Activated T-cell treated with anti-CD3 and anti-CD28 coated beads, Interleukin-2, amount 50 U/mL, for 1 hour (primary cell): ENCODE measurements at places on chromosomes 4 and X.

GRCh38 chrX:128848374-128848773 is 674.9 kb downstream of the SMARCA1 start:
- DNase-seq = no peak

- DNase-seq = no peak
These were observed 13.9 kb downstream of the ANAPC10 start for GRCh38 chr4:145083891-145084605.

DNA sequence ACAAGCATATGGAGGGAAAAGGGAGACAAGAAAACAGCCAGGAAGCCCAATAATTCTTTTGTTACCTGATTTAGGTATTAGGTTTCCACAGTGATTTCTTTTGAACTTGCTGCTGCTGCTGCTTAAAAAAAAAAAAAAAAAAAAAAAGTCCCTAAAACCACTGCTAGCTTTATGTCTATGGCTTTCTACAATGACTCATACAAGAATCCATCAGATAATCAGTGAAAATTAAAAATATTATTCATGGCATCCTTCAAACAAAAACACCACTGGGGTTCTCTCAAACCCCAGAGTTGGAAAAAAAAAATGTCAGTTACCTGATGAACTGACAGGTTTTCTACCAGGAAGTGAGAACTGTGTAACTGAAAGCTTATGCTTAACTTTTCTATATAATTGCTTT is 14.3 kb downstream of the EPHA5 start:
- DNase-seq = no peak

- DNase-seq = no peak
These were observed 36.9 kb upstream of the ADAD1 start for GRCh38 chr4:122341886-122342285.

DNA sequence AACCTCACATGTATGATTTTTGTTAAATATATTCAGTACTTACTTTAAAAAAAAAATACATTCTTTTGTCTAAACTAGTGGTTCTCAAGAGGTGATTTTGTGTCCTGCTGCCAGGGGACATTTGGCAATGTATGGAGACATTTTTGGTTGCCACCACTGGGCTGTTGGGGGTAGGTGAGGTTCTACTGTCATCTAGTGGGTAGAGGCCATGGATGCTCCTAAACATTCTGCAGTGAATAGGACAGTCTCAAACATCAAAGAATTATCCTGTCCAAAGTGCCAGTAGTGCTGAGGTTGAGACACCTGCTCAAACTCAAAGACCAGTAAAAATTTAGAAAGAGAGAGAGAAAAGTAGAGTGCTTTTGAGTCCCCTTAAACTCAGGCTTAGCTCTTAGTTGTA is 32.9 kb upstream of the PGM2 start:
- DNase-seq = no peak

DNA sequence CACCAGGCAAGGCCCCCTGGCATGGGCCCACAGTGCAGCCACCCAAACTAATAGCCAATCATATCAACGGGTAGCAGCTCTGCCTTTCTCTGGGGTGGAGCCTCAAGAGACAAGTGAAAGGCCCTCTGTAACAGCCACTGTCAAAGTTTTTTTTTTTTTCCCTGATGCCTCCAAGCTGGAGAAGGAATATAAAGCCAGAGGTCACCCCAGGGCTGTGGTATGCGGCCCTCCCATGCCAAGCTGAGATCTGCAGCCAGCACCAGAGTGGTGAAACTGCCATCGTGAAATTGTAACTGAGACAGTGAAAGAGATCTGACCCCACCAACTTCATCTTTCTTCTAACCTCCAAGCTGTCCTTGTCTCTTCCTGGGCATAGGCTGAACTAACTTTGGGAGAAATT is 407.0 kb downstream of the KLHL4 start:
- no peak for DNase-seq

- DNase-seq = no peak
These were observed 323.2 kb upstream of the PCDH7 start for GRCh38 chr4:30396772-30397475.

GRCh38 chr4:96260064-96260682 is 420.3 kb downstream of the PDHA2 start:
- DNase-seq = no peak

DNA sequence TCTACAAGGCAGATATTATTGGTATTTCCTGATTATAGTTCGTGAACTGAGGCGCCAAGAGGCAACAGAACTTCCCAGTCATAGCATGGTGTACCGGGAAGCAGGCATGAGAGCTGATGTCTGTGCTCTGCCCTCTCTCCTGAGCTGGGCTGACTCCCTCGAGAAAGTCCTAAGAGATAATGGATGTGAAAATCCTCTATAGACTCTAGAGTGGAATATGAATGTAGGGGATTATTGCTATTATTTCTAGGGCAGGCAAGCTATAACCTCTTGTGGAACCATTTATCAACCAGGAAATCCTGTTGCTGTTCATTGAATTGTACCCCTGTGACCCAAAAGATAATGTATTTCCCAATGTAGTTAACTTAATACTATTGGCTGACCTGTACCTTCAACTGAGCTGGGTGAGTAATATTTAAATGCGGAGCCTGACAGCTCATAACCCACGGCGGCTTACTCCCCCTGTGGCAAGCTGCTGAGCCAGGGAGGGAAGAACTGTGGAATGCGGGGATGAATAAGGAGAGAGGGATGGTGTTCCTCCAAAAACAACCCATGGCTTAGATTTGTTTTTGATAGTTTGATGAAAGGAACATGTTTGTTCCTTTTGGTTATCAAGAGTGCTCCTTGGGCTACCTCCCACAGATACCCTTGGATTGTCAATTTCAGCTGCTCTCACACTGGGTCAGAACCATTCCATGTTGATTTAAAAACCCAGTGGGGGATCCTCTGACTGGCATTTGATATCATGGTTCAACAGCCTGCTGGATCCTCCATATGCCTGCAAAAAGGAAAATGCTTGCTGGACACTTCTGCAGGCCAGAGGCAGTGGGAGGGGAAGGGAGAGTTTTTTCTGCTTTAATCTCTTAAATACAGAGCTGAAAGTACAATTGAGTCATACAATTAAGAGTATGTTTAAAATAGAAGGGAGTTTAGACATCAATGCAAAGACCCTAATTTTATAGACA is 339.0 kb upstream of the BOD1L1 start:
- DNase-seq = no peak

- no peak for DNase-seq
These were observed 30.3 kb downstream of the INPP4B start for GRCh38 chr4:142815834-142816233.

- DNase-seq = no peak
These were observed 84.6 kb downstream of the SYNPO2 start for GRCh38 chr4:118973295-118973694.

DNA sequence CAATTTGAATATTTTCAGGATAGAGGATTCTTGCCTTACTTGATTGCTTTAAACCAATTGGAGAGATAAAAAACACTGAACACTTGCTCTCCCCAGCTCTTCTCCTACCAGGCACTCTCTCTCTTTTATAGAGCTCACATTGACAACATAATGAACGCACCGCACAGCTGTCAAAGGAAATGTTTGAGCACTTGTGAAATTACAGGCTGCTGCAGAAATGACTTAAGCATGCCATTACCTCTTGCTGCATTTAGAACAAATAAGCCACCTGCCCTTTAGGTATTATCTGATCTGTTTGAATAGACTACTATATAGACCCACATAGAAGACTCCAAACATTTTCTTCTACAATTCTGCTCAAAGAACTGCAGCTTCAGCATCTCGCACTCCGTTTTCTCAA is 227.7 kb downstream of the C4orf33 start:
- no peak for DNase-seq

- DNase-seq = no peak
These were observed 222 bp downstream of the SMAD1 start for GRCh38 chr4:145481942-145482208.

- no peak for DNase-seq
These were observed 133.0 kb upstream of the RASGEF1B start for GRCh38 chr4:81604683-81605218.

DNA sequence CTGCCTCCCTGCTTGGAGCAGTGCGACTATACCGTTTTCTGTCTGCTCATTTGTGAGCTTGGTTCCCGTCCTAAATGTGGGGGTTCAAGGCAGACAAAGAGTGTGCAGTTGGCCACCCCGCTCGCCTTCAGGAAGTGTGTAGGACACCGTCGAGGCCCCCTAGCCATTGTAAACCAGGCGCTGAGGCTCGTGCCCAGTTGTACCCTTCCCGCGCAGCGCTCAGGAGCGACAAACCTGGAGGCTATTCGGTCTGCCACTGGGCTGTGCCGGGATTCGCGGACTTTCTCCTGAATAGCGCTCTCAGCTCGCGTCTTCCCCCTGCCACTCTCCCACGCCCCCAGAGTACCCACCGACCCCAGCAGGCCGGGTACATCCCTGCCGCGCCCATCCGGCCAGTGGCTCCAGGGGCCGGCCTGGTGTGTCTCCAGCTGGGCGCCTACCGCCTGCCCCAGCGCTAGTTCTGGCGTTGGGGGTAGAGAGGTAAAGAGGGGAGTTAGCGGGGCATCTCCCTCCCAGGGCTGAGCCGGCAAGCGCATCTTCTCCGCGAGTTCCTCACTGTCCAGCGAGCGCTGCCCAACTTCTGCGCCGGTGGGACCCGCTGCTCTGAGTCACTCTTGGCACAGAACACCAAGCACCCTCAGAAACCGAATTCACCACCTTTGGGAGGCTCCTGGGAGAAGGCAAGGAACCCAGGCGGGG is 880 bp upstream of the LONRF3 start:
- peak; percentile 20 for DNase-seq

- DNase-seq = no peak
These were observed 311 bp downstream of the RNF113A start for GRCh38 chrX:119871245-119871598.

- no peak for DNase-seq
These were observed 627.0 kb upstream of the ATOH1 start for GRCh38 chr4:93201471-93202096.

DNA sequence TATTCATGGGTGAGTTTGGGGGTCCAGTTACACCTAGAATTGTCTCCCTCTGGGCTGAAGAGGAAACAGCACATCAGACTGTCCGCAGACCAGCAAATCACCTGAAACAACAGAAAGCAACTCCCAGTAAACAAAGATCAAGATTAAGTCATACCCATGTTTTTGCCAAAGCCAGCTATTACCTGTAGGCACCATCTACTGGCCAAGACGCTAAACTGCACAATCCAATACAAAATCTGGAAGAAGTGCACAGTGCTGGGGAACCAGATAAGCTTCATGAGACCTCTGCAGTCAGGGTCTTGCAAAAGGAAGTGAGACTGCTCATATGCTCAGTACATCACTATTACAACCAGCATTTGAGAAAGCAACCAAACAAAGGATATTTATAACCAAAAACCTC is 157.5 kb upstream of the ITM2A start:
- DNase-seq = no peak

DNA sequence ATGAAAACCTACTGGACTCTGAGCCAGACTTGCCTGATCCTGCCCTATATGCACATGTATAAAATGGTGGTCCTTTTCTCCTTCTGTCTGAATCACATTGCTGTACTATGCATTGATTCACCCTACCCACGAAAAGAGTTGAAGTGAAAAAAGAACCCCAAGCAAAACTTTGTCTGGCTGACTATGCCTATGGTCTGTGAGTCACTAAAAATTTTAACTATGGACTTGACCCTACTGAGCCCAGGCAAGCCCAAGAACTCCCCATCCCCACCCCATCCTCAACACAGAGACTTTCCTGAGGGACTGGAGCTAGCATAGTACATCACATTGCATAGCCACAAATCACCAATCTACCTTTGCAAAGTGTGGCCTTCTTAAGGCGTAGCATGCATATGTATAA is 116.6 kb upstream of the TENM3 start:
- no peak for DNase-seq

GRCh38 chr4:112532267-112532666 is 16.3 kb upstream of the NEUROG2 start:
- DNase-seq = no peak

DNA sequence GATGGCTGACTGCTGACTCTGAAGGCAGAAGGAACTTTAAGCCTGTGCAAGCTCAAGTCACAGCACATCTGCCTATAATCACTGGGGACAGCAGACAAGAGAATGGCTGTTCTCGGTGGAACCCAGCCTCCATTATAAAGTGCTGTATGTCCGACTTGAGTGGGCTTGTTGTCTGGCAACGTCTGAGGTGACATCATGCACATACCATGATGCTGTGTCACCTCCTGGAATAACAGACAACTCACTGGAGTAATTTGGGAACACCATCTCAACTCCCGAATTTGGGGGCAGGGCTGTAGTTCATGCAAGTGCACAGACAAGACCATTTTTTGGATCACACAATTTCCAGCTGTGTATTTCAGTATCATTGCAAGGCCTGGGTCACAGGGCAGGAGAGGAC is 59.8 kb upstream of the GPM6B start:
- no peak for DNase-seq

GRCh38 chr4:164989471-164989870 is 12.0 kb upstream of the TRIM61 start:
- DNase-seq = no peak

DNA sequence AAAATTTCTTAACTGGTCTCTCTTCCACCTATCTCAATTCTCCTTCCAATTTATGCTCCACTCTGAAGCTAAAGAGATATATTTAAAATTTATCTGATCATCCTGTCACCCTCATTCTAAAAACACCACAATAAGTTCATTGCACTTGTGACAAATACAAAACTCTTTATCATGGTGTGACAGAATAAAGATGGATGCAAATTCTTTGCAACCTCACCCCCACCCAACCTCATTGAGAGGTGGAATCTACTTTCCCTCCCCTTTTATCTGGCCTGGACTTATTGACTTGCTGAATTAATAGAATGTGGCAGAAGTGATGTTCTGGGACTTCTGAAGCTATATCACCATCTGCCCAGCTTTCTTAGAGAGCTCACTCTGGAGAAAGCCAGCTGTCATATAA is 46.5 kb downstream of the IDS start:
- DNase-seq = no peak

GRCh38 chr4:54707406-54707805 is 49.6 kb downstream of the KIT start:
- DNase-seq = no peak

GRCh38 chr4:168802222-168802621 is 207.8 kb downstream of the CBR4 start:
- no peak for DNase-seq

- no peak for DNase-seq
These were observed 1.0 kb upstream of the GRPEL1 start for GRCh38 chr4:7068883-7069282.

GRCh38 chrX:131199091-131199490 is 90.0 kb downstream of the IGSF1 start:
- no peak for DNase-seq

- no peak for DNase-seq
These were observed 72.5 kb downstream of the ANXA3 start for GRCh38 chr4:78624048-78624447.

GRCh38 chrX:46327566-46328115 is 217.6 kb downstream of the ZNF674 start:
- DNase-seq = no peak

GRCh38 chrX:19646282-19646681 is 131.0 kb upstream of the MAP3K15 start:
- DNase-seq = no peak

- DNase-seq = no peak
These were observed 156.8 kb upstream of the MAB21L2 start for GRCh38 chr4:150425161-150425560.

DNA sequence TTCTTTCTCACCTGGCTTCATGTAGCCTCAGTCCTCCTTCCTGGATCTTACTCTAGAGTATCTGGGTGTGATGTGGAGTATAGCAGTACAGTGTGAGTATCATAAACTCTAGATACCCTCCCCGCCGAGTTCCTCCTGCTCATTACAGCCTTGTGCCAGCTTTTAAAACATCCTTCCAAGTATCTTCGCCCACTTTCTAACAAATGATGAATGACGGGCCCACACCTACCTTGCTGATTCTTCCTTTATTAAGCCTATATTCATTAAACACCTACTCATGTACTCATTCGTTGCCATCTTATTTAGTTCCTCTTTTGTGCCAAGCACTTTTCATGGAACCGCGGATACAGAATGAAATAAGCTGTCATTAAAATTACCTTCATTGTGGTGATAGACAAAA is 1585.3 kb upstream of the TENM3 start:
- DNase-seq = no peak
